ENCODE measurements at places on chromosomes 7 and 10.

GRCh38 chr7:70455925-70456324, 676.0 kb upstream of the GALNT17 start:
- no peak for DNase-seq

GRCh38 chr7:151486074-151486473, 33.6 kb downstream of the RHEB start:
- DNase-seq, result no peak

DNA sequence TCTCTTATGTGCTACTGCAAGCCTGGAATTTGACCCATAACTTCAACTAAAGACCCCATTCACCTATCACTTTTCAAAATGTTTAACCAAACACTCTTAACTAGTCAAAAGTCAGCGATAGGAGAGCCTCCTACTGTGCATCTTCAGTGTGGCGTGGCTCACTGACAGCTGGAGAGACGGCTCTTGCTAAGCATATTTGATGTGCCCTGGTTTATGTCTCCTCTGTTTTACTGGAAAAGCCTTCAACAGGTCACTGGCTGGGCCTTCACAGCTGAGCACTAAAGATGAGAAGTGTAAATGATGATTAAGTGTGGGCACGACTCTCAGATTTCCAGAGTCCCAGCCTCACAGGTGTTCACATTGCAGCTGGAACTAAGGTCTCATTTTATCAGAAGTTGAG, 472.1 kb downstream of the SEMA3D start:
- no peak for DNase-seq

GRCh38 chr10:59047957-59048618, 128.4 kb upstream of the PHYHIPL start:
- DNase-seq, result no peak

GRCh38 chr7:33556472-33556871, 348.9 kb upstream of the BMPER start:
- DNase-seq, result no peak

DNA sequence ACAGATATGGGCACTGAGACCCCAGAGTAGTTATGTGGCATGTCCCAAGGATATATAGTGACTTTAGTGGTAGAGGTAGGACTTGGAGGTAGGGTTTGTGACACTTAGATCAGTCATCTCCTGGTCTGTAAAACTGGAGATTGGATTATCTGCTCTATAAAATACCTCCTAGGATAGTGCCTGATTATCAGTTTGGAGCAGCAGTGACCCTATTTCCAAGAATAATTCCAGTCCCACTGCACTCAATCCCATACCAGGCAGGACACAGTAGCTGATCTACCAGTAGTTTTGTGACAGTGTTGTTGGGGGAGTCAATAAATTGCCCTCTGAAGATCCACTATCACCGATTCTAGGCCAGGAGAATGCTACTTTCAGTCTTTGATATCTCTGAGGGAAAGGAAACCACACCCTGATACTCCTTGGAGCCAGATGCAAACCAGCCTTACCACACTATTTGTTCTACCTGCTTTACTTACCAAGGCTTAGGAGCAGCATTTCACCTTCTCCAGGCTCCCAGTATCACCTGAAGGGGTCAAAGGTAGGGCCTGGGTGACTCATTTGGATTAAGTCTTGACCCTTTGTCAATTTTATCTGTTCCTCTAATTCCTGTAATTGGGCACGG, 30.6 kb downstream of the KMT2E start:
- DNase-seq, result no peak

GRCh38 chr10:102656791-102657371, 12.6 kb downstream of the TRIM8 start:
- DNase-seq, result no peak

DNA sequence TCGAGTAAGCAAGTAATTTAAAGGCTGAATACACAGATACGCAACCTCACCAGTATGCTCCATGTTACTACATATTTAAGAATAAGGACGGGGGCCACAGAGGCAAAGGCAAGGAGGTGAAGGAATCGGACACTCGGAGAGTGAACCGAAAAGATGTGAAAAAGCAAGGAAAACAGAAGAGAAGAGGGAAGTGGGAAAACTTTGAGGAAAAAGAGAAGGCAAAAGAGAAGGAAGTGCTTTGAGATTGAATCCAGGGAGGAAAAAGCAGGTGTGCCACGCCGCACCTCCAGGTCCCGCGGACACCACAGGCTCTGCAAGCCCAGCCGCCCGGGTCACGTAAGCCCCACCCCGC, 367 bp upstream of the AVL9 start:
- no peak for DNase-seq

- DNase-seq, result no peak
Observed at GRCh38 chr7:152508701-152509100, 72.9 kb upstream of the KMT2C start.

DNA sequence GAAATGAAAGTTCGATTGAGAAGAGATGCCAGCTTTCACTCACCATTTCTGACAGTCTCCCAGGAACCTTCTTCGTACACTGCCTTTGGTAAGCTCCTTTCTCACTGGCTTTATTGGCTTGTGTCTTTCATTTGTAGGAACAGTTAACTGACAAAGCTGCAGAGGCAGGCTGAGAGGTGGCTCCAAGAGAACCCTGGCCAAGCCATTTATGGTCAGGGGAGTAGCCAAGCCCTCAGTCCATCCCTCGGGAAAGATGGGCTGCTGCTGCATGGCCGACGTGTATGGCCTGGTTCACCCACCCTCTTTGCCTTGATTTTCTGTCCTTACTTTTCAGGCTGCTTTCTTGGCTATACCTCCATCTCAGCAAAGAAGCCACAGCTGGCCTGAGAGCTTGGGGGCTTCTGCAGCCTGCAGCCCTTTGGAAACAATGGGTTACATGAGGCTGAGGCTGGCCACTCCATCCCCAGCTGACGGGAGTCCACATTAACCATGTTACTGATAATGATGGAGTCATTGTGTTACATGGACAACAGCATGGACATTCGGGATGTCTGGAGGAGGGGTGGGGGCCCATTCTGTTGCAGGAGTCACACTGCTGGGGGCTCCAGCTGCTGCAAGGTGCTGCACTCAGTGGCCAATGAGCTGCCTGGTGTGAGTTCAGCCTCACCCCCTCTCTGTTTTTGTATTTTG, at the start of gene OPALIN:
Gene OPALIN (minus strand): TSS at position 152 of the 690 bp plus-strand sequence. CDS start 106 bp downstream, at position 46.
- DNase-seq, result no peak

DNA sequence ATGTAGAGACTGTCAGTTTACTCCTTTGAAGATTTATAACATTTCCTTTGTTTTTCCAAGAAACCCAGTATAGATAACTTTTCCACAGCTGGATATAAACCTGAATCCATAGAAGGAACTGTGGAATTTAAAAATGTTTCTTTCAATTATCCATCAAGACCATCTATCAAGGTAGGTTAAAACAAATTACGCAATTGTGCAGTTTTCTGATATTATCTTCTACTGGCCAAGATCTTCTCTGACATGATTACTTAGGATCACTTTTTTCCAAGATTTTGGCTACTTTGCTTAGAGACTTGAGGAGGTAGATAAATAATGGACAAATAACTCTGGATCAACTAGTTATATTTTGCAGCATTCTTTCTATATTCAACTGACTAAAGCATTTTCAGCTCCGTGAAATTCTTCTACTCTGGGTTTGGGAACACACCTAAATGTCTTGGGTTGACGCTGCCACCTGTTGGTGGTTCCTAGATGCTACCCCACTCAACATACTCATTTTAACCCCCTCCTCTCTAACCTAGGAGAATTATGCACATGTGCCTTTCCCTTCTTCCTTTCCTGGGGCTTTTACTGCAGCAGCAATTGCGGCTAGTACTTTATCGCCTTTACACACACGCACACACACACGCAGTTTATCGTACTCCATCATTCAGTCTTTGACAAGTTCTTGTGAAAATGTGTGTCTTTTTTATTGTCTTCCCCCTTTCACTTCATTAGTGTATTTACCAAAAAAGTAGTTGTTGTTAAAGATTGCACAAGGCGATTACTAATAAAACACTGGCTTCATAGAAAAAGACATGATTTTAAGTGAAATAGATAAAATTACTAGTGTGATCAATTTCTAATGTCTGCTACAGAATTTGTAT, 32.7 kb downstream of the ABCB5 start:
- DNase-seq, result no peak

- peak; percentile 22 for DNase-seq
Observed at GRCh38 chr7:55086413-55087201, 67.8 kb downstream of the EGFR start.

DNA sequence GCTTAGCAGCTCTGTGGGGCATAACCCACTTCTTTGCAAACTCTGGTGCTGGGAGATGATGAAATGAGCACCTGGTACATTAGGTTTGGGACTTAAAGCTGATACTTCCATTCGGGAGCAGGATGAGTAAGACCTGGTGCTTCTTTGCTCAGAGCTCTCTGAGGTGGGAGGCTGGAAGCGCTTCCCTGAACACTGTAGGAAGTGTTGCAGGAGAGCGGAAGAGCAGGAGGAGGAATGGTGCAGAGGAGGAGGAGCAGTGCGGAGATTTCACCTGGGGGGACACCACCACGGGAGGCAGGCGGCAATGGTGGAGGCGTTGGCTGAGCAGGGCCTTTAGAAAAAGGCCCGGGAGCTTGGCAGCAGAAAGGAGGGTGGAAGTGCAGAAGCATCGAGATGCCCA, 142.5 kb downstream of the MGMT start:
- no peak for DNase-seq
